ENCODE measurements at places on chromosomes 6 and 20.

DNA sequence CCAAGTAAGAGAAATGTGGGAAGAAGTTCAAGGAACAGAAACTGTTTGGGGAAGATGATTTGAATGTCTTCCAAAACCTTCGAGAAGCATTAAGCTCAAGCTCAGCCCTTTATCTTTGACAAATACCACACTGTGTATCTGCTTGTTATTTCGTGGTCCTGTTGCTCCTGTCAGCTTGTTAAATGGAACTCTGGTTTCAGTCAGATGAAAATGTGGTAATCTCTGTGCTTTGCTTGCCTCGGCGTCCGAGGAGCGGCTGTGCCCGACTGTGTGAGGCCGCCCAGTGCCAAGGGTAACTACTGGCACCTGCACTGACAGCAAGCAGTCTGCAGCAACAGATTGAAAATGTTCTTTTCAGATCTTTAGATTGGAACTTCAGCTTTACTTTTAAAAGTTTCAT lies 577.9 kb upstream of the FLRT3 start:
- no peak for DNase-seq

DNA sequence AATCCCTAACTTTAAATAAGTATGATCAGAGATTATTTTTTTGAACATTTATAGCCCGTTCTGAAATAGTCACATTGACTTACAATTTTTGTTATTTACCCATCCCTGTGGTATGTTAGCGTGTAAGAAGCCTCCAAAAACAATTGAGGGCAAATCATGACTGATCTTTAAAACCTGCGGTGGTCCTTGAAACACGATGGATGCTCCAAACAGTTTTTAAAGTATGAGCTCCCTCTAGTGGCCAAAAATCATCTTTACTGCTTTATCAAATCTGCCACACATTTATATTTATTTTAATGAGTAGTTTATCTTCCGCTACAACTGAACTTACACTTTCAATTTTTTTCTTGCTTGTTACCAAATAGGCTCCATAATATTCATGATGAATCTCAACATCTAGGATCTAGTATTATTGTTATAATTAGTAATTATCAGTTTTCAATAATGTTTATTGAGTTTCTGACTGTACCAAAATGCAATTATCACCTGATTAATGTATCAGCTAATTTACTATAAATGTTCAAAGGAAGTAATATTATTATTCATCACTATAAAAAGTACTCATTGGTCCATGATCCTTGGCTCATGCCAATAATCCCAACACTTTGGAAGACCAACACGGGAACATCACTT lies 52.2 kb downstream of the MARCKS start:
- no peak for DNase-seq

DNA sequence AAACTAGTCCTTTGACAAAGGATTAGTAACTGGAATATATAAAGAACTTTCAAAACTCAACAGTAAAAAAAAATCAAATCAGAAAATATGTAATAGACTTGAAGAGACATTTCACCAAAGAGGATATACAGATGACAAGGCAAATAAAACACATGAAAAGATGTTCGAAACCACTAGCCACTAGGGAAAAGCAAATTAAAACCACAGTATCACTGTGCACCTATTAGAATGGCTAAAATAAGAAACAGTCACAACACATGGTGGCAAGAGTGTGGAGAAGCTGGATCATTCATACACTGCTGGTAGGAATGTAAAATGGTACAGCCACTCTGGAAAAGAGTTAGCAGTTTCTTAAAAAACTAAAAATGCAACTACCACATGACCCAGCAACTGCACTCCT lies 14.9 kb downstream of the ZBTB2 start:
- DNase-seq, result no peak

DNA sequence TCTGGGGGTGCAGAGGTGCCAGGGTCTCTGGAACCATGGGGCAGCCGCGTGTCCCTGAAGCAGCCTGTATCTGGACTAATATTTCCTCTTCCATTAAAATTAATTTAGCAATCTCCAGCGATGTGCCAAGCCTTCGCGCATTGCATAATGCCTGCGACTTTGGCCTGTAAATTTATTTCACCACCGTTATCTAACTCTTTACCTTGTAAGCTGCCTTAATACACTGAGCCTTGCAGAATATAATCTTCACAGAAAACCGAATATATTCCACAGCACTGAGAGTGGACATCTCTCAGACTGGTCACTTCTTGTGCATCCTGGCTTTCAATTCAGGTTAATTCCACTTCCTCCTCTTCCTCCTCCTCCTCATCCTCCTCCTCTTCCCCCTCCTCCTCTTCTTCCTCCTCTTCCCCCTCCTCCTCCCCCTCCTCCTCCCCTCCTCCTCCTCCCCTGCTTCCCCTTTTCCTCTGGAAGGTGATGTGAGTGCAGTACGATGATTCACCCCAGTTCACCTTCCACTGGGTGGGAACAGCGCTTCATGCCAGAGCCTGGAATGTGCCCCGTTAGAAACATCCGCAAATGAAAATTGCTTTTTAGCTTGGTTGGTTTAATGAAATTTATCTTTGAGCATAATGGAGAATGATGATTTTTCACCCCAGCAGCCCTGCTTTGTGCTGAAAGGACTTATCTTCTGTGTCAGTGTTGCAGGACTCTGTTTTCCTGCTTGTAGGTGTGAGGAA lies 101.4 kb downstream of the CDH4 start:
- no peak for DNase-seq

DNA sequence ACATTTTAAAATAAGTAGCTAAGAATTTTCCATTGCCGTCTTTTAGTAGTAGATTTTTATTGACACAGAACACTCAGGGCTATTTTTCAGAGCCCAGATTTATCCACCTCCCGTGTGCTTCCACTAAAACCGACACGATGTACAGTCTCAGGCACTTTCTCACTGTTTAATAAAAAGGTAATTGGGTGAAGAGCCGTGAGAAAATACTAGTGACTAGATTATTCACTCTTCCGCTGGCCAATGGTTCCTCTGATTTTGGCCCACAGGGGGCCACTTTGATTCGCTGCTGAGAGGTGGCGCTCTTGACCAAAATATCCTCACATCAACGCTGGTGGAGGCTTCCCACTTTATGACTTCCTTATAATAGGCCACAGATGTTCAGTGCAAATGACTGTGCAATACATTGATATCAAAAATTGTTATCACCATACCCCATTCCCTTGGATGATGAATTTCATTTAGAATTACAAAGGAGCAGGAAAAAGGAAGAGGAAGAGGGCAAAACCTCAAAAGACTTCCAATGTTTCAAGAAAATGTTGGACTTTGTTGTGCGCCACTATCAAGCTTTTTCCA lies 12.3 kb upstream of the HDDC2 start:
- DNase-seq, result no peak

GRCh38 chr6:167134448-167135328 lies 11.8 kb downstream of the CCR6 start:
- no peak for DNase-seq

DNA sequence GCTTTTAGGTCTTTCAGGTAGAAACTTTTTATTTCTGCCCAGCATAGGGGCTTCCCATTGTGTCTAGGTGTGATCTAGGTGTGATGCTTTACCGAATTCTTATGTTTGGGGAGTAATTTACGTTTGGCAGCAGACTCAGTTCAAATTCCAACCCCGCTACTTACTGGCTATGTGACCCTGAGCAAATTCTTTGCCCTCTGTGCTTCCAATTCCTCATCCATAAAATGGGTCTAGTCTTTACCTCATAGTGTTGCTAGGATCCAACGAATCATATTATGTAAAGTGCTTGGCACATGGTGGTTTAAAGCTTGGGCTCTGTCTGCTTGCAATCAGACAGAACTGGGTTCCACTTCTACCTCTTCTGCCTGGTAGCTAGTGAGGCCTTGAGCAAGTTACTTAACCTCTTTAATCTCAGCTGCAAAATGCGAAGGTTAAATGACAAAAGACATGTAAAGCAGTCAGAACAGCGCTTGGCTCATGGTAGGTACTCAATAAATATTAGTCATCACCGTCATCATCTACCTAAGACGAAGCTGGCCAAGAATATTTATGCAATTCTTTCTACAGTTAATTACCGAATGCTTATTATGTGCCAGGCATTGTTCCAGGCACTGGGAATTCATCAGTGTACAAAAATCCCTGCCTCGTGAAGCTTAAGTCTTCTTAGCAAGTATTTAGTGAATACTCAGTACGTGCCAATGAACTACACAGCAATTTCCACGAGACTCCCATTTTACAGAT lies 1.0 kb downstream of the NSFL1C start:
- no peak for DNase-seq

DNA sequence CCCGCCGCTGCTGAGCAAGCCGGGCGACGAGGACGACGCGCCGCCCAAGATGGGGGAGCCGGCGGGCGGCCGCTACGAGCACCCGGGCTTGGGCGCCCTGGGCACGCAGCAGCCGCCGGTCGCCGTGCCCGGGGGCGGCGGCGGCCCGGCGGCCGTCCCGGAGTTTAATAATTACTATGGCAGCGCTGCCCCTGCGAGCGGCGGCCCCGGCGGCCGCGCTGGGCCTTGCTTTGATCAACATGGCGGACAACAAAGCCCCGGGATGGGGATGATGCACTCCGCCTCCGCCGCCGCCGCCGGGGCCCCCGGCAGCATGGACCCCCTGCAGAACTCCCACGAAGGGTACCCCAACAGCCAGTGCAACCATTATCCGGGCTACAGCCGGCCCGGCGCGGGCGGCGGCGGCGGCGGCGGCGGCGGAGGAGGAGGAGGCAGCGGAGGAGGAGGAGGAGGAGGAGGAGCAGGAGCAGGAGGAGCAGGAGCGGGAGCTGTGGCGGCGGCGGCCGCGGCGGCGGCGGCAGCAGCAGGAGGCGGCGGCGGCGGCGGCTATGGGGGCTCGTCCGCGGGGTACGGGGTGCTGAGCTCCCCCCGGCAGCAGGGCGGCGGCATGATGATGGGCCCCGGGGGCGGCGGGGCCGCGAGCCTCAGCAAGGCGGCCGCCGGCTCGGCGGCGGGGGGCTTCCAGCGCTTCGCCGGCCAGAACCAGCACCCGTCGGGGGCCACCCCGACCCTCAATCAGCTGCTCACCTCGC lies 1.5 kb downstream of the ARID1B start:
- peak; percentile 30 for DNase-seq

- DNase-seq, result no peak
Measured at GRCh38 chr6:19999319-20000191, 162.4 kb downstream of the ID4 start.

- DNase-seq, result no peak
Measured at GRCh38 chr6:21414065-21414464, 179.5 kb upstream of the SOX4 start.

DNA sequence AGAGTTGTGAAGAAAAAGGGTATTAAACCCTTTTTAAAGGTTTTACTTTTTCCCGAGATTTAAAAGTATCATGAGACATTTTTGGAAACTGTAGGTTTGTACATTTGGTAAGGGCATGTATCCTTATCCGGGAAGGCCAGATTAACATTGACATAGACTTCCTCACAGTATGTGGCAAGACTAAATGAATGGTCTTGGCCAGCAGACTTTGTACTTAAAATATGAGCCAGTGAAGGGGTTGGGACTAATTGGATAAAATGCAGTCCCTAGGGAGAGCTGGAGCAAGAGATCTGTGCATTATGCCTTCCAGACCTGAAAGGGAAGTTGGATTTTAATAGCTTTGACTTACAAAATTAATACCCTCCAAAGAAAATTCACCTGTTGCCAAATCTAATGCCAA lies 60.4 kb upstream of the CCN2 start:
- DNase-seq, result no peak

GRCh38 chr6:44339763-44340625 lies 2.5 kb upstream of the SPATS1 start:
- DNase-seq, result no peak

DNA sequence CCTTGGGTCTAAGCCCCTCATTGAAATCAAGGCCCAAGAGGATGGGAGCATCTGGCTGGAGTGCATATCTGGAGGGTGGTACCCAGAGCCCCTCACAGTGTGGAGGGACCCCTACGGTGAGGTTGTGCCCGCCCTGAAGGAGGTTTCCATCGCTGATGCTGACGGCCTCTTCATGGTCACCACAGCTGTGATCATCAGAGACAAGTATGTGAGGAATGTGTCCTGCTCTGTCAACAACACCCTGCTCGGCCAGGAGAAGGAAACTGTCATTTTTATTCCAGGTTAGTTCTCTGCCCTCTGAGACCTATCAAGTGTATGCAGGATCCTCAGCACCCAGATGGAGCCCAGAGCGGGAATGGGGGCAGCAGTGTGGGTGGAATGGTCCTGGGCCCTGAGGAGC lies 5.1 kb downstream of the BTN2A2 start:
- no peak for DNase-seq

GRCh38 chr20:60695226-60696000 lies 556.6 kb upstream of the CDH4 start:
- peak; percentile 33 for DNase-seq

GRCh38 chr6:98590997-98591396 lies 243.4 kb upstream of the POU3F2 start:
- no peak for DNase-seq

DNA sequence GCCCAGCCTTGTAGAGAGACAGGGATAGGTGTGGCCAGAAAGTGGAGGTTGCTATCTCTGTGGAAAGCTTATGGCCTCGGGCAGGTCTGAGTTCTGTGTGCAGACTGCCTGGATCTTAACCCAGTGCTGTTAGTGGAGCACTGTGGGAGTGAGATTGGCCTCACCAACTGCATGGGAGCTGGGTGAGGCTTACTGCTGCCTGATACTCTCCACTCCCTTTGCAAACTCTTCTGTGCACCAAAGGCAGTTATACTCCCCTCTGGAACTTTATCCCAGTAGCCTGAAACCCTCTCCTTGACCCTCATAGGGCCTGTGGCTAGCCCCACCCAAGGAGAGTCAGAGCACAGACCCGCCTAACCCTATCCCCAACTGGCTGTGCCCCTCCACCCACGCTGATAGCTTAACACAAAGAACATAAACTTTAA lies 41.4 kb upstream of the PKIB start:
- DNase-seq, result no peak

DNA sequence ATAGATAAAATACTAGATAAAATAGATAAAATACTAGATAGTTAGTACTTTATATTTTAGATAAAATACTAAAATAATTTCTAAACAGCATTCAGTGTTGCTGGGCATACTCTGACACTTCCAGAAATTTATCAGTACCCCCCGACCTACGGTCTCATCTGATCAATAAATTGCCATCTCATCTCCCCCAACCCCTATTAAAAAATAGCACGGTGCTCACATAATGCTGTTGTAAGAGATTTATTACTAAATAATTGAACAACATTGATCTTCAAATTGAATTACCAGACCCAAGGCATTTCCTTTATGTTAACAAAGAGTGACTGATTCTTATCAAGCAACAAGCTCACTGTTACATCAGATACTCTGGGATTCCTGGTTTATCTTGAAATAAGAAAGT lies 300.9 kb downstream of the CBLN4 start:
- DNase-seq, result no peak

Data from stimulated activated CD8-positive, alpha-beta memory T cell treated with anti-CD3 and anti-CD28 coated beads, Interleukin-2, amount 100 ng/mL, for 48 hours (primary cell).